Stimulated activated CD4-positive, alpha-beta T cell treated with anti-CD3 and anti-CD28 coated beads, Interleukin-2, amount 100 ng/mL, for 24 hours (primary cell): ENCODE measurements at places on chromosomes 12 and 14.

- DNase-seq: no peak
These were observed 550.0 kb downstream of the SOX5 start for GRCh38 chr12:23399402-23399933.

DNA sequence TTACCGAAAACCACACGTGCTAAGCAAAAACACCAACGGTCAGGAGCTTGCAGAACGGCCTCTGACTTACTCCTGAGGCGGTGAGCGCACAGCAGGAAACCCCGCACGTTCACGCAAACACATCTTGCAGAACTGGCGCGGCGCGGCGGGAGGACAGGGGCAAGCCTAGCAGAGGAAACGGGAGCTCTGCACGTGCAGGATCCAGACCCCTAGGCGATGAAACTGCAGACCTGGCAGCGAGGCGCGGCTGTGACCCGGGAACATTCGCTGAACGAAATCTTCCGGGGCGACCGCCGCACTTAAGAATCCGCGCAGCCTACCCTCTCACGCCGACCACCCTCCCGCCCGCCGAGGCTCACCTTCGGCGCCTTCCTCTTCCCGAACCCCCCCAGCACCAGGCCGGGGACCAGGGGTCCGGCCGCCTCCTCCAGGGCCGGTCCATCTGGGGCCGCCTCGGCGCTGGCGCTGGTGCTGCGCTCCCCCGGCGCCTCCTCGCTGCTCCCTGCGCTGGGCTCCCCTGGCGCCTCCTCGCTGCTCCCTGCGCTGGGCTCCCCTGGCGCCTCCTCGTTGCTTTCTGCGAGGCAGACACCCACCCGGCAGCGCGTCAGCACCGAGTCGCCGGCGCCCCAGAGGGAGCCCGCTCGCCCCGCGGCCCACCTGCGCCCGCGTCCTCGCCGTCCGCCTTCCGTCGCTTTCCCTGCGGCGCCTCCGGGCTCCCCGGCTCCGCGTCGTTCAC is 615 bp downstream of the DDX51 start:
- peak; percentile 40 for DNase-seq

DNA sequence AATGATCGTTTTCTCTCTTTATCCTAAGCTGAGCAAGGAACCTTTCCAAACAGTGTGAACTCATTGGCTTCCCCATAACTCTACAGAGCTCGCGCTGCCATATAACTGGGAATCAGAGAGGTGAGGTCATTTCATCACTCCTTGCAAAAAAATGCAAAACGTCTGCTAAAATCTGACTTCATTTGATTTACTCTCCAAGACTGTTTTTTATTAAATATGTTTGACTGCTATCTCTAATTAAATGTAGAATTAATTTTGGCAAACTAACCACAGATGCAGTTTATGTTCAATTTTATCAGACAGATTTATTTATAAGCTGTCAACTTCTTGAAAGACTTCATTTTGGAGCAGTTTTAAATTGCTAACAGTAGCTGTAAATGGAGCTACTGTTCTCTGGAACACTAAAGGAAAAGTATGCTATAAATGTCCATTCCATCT is 131.6 kb upstream of the SOX5 start:
- no peak for DNase-seq

- no peak for DNase-seq
These were observed 47.2 kb downstream of the RPH3A start for GRCh38 chr12:112838731-112839130.

DNA sequence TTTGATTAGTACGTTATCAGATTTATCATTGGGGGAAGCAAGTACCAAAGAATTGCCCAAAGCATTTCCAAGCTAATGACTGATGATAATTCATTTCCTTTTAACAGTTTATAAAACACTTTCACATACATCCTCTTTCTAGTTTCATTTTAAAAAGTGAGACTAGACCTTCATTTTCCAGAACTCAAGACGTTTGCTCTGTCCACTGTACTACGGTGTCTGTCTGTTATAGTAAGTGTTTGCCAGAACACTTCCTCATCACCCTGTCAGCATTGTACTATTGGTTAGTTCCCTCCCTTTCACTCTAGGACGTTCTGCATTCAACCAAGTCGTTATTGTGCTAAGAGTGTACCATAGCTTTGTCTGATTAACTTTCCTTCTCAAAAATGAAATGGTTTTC is 81.7 kb upstream of the TMEM263 start:
- DNase-seq: no peak

DNA sequence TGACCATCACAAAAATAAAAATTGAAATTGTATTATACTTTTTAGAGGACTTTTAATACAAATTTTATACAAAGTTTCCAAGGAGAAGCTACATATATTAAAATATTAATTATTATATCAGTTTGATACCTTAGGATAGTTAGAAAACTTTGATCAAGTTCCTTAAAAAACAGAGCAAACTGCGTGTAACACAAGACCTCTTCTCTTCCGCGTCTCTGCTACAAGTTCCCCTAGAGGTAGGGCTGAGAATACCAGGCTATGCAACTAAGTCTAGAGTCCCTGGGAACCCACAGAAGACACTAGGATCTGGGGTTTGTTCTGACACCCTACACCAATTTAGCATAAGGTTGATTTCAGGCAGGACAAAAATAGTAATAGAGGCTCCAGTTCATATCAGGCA is 319.0 kb downstream of the FOXG1 start:
- DNase-seq: no peak

DNA sequence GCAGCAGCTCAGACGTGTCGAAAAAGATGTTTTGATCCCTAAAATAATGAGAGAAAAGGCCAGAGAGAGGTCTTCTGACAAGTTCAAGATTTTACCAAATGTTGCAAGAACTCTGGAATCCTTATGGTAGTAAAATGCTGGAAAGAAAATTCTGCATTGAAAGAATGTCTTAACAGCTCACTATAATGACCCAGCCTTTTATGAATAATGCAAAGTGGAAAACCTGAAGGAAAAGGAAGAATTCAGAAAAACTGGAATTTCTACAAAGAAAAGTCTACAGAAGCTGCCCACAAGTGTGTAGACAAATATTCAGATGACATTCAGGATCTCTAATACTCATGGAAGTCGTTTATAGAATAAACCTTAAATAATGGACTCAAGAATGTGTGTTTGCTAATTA is 1.8 kb upstream of the CCDC88C start:
- DNase-seq: no peak

DNA sequence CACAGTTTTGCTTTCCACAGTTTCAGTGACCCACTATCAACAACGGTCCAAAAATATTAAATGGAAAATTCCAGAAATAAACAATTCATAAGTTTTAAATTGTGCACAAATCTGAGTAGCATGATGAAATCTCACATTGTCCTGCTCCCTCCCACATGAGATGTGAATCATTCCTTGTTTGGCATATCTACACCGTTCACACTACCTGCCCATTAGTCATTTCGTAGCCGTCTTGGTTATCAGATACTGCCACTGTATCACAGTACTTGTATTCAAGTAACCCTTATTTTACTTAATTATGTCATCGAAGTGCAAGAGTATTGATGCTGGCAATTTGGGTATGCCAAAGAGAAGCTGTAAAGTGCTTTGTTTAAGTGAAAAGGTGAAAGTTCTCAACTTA is 145.3 kb downstream of the SLC5A8 start:
- no peak for DNase-seq
